Muscle of arm (tissue), 14 donors: ENCODE measurements at places on chromosomes 6 and 20. TPM values are rescaled to one million over a fixed set of nuclear protein-coding genes. Genes with fewer than 3 reads are reported as not detected.

The CLVS2 gene
- 0.57 TPM for polyA plus RNA-seq

The LYRM4 gene
- 21.2 TPM for polyA plus RNA-seq

- no peak for DNase-seq
Measured at GRCh38 chr6:104484191-104484590, 375.5 kb downstream of the HACE1 start.

DNA sequence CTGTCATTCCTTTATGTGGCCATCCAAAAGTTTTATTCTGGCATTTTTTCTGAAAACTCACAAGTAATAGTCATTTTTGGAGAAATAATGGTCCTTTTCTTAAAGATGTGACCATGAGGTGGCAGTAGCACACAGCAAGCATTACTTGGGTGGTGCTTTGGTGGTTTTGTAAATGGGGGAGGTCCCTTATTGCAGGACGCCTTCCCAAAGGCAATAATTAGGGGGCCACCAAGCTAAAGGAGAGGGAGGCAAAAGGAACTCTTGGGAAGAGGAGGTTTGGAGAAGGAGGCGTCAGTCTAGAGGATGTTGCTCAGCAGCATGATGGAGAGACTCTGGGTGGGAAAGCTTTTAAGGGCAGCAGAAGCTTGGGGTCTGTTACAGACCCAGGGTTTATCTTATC lies 422.6 kb upstream of the MMS22L start:
- DNase-seq = no peak

DNA sequence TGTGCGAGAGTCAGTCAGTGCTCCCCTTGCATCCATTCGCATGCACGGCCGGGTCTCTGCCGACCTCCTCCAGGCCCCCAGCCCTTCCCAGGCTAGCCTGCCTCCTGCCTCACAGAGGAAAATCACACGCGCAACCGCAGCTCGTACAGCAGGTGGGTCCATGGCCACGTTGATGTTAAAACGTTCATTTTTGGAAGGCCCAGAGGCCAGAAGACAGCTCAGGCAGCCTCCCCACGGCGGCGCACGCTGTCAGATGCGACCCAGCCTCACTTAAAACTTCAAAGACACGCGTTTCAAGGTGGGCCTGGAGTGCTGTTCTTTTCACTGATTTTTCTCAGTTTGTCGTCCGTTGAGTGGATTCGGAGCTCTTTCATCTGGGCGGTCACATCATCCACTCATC lies 276.5 kb downstream of the SMOC2 start:
- no peak for DNase-seq

DNA sequence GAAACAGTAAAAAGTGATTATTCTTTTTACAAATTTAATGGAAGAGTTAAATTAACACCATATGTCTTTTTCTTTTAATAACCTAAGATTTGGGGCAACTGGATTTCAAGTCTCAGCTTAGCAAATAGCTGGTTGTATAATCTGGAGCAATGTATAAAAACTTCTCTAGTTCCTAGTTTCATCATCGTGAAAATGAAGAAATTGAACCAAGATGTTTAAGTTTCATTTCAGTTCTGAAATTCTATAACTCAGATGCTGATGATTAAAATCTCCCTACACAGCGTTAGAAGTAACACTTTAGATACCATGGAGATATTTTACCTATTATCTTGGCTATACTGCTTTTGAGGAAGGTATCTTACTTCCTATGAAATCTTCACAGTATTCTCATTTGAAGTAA lies 252.0 kb downstream of the KIF16B start:
- no peak for DNase-seq
